ENCODE measurements at places on chromosomes 12 and 14.

- no peak for DNase-seq
Observed at GRCh38 chr12:12214635-12215131, 52.2 kb downstream of the LRP6 start.

DNA sequence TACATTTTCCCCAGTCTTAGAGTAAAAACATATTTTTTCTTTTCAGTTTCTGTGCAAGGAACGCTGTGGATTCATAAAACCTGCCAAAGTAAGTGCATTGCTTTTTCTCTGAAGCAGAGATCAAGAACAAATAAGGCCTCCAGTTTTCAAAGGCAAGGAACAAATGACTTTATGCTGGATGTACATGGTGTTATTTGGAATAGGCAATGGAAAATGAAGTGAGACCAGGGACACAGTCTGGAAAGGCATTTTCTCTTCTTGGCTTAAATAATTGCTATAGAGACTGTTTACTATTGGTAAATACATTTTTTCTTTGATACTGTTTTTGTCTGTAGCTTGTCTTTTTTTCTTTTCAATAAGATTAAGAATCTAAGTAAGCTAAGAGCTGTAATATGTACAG is 725.9 kb upstream of the MDGA2 start:
- DNase-seq, result no peak

- no peak for DNase-seq
Observed at GRCh38 chr14:100636559-100636958, 49.3 kb upstream of the BEGAIN start.

GRCh38 chr12:119082496-119082895 is 96.2 kb upstream of the HSPB8 start:
- DNase-seq, result no peak

GRCh38 chr12:111792155-111792855 is 25.6 kb downstream of the ALDH2 start:
- no peak for DNase-seq

DNA sequence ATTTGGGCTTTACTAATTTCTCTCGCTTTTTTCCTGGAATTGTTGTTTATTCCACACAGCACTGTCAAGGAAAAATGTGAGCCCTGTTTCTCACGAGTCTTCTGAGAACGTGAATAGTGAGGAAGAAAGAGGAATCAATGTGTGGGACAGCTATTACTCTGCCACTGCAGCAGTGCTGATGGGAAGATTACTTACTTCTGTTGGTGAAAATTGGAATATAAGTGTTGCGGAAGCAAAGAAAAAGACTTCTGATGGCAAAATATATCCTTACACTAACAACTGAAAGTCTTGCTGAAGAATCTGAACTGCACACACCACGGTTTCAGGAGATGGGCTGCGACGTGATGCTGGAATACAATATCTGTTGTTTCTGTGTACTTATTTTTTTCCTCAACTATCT is 884.2 kb downstream of the AACS start:
- DNase-seq, result no peak

All from T-helper 1 cell (primary cell).